ENCODE measurements at places on chromosomes 4 and X.

DNA sequence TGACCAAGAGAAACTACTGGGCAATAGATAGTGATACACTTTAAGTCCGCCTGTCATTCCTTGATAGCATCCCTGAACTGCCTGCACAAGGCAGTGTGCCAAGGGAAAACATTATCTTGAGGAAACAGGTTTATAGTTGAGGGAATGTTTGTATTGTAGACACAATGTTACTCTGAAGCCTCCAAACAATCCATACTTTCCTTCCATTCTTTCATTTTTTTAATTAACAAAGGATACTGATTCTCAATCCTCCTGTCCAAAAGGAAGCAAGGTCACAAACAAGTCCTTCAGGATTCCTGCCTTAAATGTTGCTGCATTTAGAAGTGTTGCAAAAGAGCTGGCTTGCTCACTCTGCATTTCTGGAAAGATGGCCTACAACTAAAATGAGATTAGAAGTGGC lies 61.7 kb upstream of the PRSS48 start:
- no peak for DNase-seq

DNA sequence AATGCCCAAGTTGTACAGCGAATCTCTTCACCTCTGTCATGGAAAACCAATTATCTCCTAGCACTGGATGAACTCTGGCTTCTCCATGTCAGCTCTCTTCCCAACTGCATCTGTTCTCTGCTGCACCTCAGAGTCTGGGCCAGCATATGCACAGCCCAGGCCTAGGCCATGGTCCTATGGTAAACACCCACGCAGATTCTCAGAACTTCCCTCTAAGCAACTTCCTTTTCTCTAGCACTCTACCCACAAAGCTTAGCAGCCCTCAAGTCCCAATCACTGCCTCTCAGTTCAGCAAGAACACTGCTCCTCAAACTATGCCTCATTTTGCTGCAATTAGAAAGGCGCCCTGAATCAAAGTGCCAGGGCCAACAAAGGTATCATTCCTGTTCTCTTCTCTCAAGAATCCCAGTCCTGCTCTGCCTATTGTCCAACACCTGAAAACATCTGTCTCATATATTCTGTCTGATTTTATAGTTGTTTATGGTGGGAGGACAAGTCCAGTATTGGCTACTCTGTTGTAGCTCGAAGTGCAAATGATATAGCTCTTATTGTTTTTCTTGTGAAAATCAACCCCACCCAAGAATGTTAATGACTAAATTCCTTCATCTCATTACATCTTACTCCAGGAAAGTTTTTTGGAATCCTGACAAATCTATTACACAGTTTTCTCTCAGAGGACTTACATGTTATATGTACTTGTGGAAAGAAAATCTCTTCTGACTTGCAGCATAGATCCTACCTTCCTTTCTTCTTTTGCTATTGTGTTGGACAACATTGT lies 85.4 kb downstream of the DCHS2 start:
- no peak for DNase-seq

- DNase-seq, result peak; percentile 62
Observed at GRCh38 chr4:123244137-123244536, 152.5 kb upstream of the SPRY1 start.

DNA sequence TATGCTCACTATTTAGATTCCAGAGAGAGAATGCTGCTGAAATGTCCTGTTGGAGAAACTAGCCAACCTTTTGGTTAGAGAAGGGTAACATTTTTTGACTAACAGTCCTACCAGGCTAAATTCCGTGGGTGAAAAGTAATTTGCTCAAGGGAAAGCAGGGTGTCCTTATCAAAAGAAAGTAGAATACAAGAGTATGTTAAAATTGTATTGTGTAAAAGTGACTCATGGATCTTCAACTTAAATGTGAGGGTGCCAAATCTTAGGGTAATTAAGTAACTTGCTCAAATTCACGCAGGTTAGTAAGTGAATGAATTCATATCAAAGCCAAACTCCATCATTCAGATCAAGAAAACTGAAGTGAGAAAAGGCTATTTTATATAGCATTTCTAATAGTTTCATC lies 81.7 kb downstream of the PCDH7 start:
- DNase-seq, result no peak

GRCh38 chrX:12975670-12975965 lies 708 bp downstream of the TMSB4X start:
- DNase-seq, result no peak

- DNase-seq, result no peak
Observed at GRCh38 chrX:17098516-17099247, 152.2 kb downstream of the REPS2 start.

- no peak for DNase-seq
Observed at GRCh38 chrX:78506248-78506647, 152.9 kb downstream of the RTL3 start.

GRCh38 chrX:55867181-55867651 lies 149.7 kb downstream of the RRAGB start:
- DNase-seq, result no peak

GRCh38 chrX:53642337-53642736 lies 44.2 kb downstream of the HUWE1 start:
- DNase-seq, result no peak

GRCh38 chr4:64341711-64342110 lies 67.5 kb downstream of the TECRL start:
- no peak for DNase-seq

GRCh38 chr4:89284828-89285227 lies 22.8 kb downstream of the GPRIN3 start:
- DNase-seq, result no peak

DNA sequence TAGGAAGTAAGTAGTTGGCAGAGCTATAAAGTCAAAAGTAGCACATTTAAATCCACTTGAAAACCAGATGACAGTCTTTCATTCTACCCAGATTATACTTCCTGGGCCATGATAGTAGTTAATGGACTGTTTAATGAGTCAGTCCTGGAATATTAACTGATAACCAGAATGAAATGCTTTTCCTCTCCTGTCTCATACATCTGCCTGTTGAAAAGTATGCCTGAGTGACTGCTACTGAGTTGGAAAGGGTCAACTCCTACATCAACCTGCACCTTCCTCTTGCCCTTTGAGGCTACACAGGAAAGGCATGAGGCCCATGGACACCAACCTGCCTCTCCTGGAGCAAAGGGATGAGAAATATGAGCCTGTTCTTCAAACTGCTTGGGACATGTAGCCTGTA lies 36.0 kb upstream of the COX7B2 start:
- no peak for DNase-seq

DNA sequence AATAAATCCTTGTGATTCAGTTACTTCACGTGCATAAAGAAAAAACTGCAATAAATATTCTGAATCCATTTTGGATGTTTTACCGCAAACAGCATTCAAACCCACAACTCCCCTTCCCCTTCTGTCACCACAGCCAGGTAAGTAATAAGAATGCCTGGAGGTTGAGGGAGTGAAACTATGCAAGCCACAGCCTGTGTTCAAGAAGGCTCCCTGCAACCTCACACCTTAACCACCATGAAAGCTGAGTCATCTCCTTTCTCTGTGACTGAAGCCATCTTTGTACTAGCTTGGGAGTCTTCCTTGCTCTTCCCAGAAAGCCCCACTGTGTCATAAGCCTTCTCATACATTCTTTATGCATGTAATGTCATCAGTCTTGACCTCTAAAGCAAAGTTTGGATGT lies 297.0 kb upstream of the PUDP start:
- no peak for DNase-seq

- DNase-seq, result no peak
Observed at GRCh38 chr4:82381235-82381634, 7.4 kb upstream of the HNRNPD start.

Data from ureter (tissue), 1 donor.